ENCODE measurements at places on chromosomes 3 and 15. TPM values are rescaled to one million over a fixed set of nuclear protein-coding genes. Genes with fewer than 3 reads are reported as not detected.

DNA sequence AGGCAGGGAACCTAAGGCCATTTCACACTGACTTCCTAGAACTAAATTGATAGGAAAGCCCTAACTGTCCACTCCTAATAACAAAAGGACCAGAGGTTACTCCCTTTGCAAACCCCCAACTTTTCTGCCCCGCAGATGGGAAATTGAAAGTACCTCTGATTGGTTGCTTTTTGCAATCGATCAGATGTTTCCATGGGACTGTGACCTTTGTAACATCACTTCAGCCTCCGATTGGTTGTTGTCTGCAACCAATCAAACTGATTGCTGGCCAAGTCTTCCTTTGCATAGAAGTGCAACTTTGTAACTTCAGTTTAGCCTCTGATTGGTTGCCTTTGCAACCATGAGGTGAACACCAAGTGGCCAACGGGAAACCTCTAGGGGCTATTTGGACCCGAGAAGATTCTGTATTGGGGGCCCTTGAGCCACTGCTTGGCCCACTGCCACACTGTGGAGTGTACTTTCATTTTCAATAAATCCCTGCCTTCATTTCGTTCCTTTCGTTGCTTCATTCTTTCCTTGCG, 11.3 kb upstream of the KNL1 start:
- H3K27ac ChIP-seq, result no peak overlapping the region
- peak overlapping the region; percentile 24 for H3K4me3 ChIP-seq
- DNase-seq, result no peak
- no peaks in the 10 kb centered on the region for H3K4me1 ChIP-seq
- H3K27me3 ChIP-seq, result no peaks in the 10 kb centered on the region
- no peaks in the 10 kb centered on the region for H3K36me3 ChIP-seq

- H3K4me1 ChIP-seq, result no peaks in the 10 kb centered on the region
- no peaks in the 10 kb centered on the region for H3K36me3 ChIP-seq
- H3K27ac ChIP-seq, result no peak overlapping the region
- H3K27me3 ChIP-seq, result no peaks in the 10 kb centered on the region
- no peak overlapping the region for H3K4me3 ChIP-seq
- DNase-seq, result no peak
Observed at GRCh38 chr15:53625962-53626845, 133.3 kb downstream of the WDR72 start.

DNA sequence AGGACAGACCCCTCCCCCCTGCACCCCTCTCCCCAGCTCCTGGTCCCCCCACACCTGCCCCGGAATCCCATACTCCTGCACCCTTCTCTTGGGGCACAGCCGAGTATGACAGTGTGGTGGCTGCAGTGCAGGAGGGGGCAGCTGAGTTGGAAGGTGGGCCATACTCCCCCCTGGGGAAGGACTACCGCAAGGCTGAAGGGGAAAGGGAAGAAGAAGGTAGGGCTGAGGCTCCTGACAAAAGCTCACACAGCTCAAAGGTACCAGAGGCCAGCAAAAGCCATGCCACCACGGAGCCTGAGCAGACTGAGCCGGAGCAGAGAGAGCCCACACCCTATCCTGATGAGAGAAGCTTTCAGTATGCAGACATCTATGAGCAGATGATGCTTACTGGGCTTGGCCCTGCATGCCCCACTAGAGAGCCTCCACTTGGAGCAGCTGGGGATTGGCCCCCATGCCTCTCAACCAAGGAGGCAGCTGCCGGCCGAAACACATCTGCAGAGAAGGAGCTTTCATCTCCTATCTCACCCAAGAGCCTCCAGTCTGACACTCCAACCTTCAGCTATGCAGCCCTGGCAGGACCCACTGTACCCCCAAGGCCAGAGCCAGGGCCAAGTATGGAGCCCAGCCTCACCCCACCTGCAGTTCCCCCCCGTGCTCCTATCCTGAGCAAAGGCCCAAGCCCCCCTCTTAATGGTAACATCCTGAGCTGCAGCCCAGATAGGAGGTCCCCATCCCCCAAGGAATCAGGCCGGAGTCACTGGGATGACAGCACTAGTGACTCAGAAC, 9.8 kb downstream of the MAP1A start:
- H3K27ac ChIP-seq, result no peak overlapping the region
- DNase-seq, result peak; percentile 32
- no peak overlapping the region for H3K4me3 ChIP-seq
- H3K4me1 ChIP-seq, result no peaks in the 10 kb centered on the region
- no peaks in the 10 kb centered on the region for H3K27me3 ChIP-seq

DNA sequence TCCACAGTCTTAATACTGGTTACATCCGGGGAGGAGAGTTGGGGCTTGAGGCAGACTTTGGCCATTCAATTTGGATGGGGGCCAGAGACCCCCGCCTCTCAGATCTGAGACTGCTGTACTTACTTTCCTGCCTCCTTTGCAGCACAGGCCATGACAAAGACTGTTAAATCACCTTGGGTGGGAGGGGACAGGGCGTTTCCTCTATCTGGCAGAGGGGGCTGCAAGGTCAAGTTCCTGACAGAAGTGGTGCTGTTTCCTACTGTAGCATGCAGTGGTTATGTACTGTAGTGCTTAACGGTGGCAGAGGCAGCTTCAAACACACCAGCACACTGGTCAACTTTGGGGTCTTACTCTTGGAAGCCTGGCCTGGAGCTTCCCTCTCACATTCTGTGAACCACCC, 261.2 kb upstream of the LRRFIP2 start:
- DNase-seq, result no peak
- no peak overlapping the region for H3K27ac ChIP-seq
- no peak overlapping the region for H3K4me3 ChIP-seq
- H3K36me3 ChIP-seq, result peaks cover 3% of the 10 kb centered on the region

GRCh38 chr3:38519651-38520050, 23.5 kb downstream of the EXOG start:
- no peaks in the 10 kb centered on the region for H3K4me1 ChIP-seq
- no peak overlapping the region for H3K27ac ChIP-seq
- no peak for DNase-seq
- no peaks in the 10 kb centered on the region for H3K27me3 ChIP-seq

- no peak overlapping the region for H3K27ac ChIP-seq
- H3K4me1 ChIP-seq, result no peaks in the 10 kb centered on the region
- no peak for DNase-seq
- H3K36me3 ChIP-seq, result no peaks in the 10 kb centered on the region
Observed at GRCh38 chr15:66154581-66154980, 99.0 kb downstream of the MEGF11 start.

GRCh38 chr3:52221141-52221562, 4.3 kb downstream of the TLR9 start:
- no peak overlapping the region for H3K4me3 ChIP-seq
- H3K36me3 ChIP-seq, result no peaks in the 10 kb centered on the region
- no peaks in the 10 kb centered on the region for H3K27me3 ChIP-seq
- H3K27ac ChIP-seq, result no peak overlapping the region
- DNase-seq, result no peak

GRCh38 chr15:52730173-52730572, 51.0 kb upstream of the ATOSA start:
- no peak overlapping the region for H3K27ac ChIP-seq
- no peak overlapping the region for H3K4me3 ChIP-seq
- H3K27me3 ChIP-seq, result no peaks in the 10 kb centered on the region

DNA sequence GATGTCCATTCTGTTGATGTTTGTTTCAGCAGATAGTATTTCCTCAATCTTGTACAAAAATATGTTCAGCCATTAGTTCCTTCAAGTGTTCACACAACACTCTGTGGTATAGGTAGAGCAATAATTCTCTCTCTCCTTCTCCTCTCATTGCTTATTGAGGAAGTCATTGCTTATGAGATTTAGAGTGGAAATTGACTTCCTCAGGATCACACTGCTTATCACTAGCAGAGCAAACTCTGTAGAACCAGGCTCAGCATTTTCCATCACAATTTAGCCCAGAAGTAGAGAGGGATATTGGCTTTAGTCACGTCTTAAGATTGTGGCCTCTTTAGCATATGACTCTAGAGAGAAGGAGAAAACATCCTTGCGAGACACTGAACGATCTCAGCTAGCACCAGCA, 31.2 kb downstream of the RAB11A start:
- no peaks in the 10 kb centered on the region for H3K27me3 ChIP-seq
- H3K27ac ChIP-seq, result no peak overlapping the region
- peaks cover 17% of the 10 kb centered on the region for H3K36me3 ChIP-seq
- H3K4me1 ChIP-seq, result no peaks in the 10 kb centered on the region

DNA sequence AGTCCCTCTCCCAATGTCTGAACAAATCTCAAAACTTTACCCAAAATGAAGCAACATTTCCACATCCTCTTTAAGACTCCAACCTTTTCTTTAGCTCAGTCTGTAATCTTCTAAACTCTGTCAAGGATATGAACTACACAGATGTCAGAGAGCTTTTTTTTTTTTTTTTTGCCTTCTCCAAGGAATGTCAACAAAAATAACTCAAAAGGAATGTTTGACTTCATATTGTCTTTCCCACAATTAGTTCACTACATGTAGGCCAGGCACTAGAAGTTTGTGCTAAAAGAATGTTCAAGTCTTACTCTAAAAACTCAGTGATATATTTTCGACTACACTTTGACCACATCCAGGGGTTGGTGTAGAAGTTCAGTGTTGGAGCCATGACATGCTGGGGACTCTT, 37.1 kb downstream of the ADAMTS9 start:
- DNase-seq, result no peak
- no peaks in the 10 kb centered on the region for H3K4me1 ChIP-seq
- H3K36me3 ChIP-seq, result no peaks in the 10 kb centered on the region
- peak overlapping the region; percentile 43 for H3K27ac ChIP-seq
- H3K4me3 ChIP-seq, result no peak overlapping the region
- H3K27me3 ChIP-seq, result no peaks in the 10 kb centered on the region

NR1I2 gene
- 0.54 TPM for total RNA-seq

SRPRB gene
- total RNA-seq, result 10.8 TPM

- DNase-seq, result no peak
- H3K36me3 ChIP-seq, result no peaks in the 10 kb centered on the region
- H3K4me3 ChIP-seq, result no peak overlapping the region
- H3K27me3 ChIP-seq, result no peaks in the 10 kb centered on the region
- H3K4me1 ChIP-seq, result no peaks in the 10 kb centered on the region
Observed at GRCh38 chr15:61102281-61102680, 126.8 kb downstream of the RORA start.

GRCh38 chr15:59792359-59792758, 103.2 kb upstream of the BNIP2 start:
- H3K27ac ChIP-seq, result no peak overlapping the region
- H3K36me3 ChIP-seq, result no peaks in the 10 kb centered on the region
- H3K4me3 ChIP-seq, result no peak overlapping the region
- DNase-seq, result no peak
- no peaks in the 10 kb centered on the region for H3K4me1 ChIP-seq

DNA sequence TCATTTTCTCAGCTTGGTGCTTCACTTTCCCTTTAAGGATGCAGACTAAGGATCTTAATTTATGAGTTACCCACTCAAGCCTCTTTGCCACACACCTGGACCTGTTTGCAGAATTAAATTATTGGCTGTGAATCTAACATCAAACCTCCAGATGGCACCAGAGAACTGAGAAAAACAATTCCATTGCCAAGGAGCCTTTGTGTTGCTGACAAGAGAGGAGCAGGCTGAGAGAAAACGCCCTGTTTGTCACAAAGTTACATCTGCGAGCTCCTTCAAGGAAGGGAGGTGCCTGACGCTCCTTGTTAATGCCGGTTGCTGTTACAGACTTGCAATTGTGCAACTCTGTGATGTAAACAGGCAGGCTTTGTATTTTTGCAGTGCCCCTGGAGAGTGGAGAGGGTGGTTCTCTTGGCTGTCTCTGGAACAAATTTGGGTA, 36.3 kb upstream of the TMC3 start:
- H3K27ac ChIP-seq, result no peak overlapping the region
- H3K36me3 ChIP-seq, result no peaks in the 10 kb centered on the region
- no peak overlapping the region for H3K4me3 ChIP-seq
- H3K27me3 ChIP-seq, result no peaks in the 10 kb centered on the region
- no peaks in the 10 kb centered on the region for H3K4me1 ChIP-seq

DNA sequence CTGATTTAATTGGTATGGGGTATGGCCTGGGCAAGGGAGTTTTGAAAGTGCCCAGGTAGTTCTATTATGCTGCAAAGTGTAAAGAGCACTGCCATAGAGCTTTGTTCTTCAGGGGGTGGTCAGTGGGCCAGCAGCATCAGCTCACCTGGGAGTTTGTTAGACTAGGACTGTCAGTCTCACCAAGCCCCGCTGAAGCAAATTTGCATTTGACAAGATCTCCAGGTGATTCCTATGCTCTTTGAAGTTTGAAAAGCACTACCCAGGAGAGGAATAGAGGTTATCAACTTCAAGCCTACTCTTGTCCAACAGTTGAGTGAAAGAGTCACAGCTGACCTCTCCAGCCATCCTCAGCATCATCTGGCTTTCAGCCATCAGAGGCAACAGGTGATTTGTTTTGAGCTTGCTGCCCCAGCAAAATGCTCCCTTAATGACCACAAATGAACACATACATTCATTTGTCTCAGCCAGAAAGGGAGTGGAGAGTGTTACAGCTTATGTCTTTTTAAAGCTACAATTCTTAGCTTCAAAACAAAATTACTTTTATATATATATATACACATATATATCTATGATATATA, 8.0 kb downstream of the ZSCAN2 start:
- DNase-seq, result peak; percentile 22
- peaks cover 5% of the 10 kb centered on the region for H3K36me3 ChIP-seq
- no peaks in the 10 kb centered on the region for H3K4me1 ChIP-seq
- no peaks in the 10 kb centered on the region for H3K27me3 ChIP-seq

DNA sequence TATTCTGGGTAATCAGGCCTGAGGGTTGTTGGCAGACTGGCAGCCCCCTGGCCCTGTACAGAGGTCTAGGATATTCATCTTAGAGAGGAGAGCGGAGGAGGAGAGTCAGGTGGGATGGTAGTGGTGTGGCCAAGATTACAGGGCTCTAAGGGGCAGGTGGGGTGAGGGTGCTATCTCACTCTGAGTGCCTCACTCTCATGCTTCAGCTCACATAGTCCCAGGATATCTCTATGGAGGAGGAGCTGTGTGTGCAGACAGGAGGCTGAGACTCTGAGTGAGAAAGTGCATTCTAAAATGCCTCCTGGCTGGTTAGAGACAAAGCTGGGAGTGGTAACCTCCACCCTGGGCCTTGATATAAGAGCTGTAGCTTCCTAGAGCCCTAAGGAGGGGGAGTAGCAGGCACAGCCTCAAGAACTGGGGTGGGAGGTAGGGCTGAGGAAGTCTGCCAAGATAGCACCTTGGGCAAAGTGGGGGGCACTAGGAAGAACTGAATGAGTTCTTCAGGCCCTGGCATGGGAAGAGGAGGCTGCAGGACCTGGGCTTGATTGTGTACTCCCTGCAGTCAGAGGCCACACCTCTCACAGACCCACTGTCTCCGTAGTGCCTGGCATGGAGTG, 39.9 kb downstream of the CLSTN2 start:
- no peaks in the 10 kb centered on the region for H3K27me3 ChIP-seq
- DNase-seq, result no peak
- no peaks in the 10 kb centered on the region for H3K4me1 ChIP-seq
- no peaks in the 10 kb centered on the region for H3K36me3 ChIP-seq

GRCh38 chr3:120021523-120021922, 72.7 kb downstream of the GSK3B start:
- H3K27ac ChIP-seq, result no peak overlapping the region
- H3K27me3 ChIP-seq, result no peaks in the 10 kb centered on the region
- no peaks in the 10 kb centered on the region for H3K36me3 ChIP-seq
- DNase-seq, result no peak
- no peak overlapping the region for H3K4me3 ChIP-seq
- peaks cover 15% of the 10 kb centered on the region for H3K4me1 ChIP-seq

GRCh38 chr3:77590191-77590590, 550.3 kb downstream of the ROBO2 start:
- no peak for DNase-seq
- no peak overlapping the region for H3K27ac ChIP-seq
- H3K27me3 ChIP-seq, result no peaks in the 10 kb centered on the region
- H3K4me1 ChIP-seq, result no peaks in the 10 kb centered on the region

C3orf85 gene
- not detected for total RNA-seq

ELP6 gene
- total RNA-seq, result 17.4 TPM

- no peaks in the 10 kb centered on the region for H3K36me3 ChIP-seq
- H3K4me1 ChIP-seq, result peaks cover 19% of the 10 kb centered on the region
- DNase-seq, result peak; percentile 75
- H3K27ac ChIP-seq, result no peak overlapping the region
Observed at GRCh38 chr15:31489801-31490646, 163.4 kb downstream of the KLF13 start.
